ENCODE measurements at places on chromosomes 11 and 22.
A peak's percentile ranks its signal among the peaks of the same experiment; 100 is the strongest.

DNA sequence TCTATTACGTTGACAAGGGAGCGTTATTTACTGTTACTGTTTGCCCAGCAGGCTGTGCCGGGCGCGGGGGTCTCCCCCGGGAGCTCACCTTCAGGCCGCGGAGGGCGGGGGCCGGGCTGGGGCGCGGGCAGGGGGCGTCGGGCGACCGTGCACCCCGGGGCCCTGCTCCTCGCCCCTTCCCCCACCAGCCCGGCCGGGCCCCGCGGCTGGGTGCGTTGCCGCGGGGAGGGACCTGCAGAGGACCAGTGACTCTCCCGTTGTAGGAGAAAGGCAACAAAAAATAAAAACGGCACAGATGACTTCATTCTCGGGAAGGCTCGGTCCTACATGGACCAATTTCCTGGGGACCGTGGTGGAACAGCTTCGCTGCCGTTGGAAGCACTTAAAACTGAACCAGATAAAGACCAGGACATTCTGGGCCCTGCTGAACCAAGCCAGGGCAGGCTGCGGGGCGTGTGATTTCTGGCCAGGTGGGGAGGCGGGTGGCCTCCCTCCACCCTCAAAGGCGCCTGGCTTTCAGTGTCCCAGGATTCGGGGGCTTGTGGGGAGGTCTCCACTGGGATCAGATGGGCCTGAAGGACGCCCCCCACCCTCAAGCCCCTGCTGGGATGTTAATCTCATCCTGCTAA, 57.4 kb downstream of the IGLL1 start:
- DNase-seq: no peak

- no peak for DNase-seq
These were observed 20.8 kb downstream of the KRTAP5-6 start for GRCh38 chr11:1717745-1718144.

GRCh38 chr11:14764579-14765527, 121.2 kb downstream of the PDE3B start:
- DNase-seq: no peak

GRCh38 chr11:80559942-80560341, 1119.1 kb upstream of the TENM4 start:
- no peak for DNase-seq

DNA sequence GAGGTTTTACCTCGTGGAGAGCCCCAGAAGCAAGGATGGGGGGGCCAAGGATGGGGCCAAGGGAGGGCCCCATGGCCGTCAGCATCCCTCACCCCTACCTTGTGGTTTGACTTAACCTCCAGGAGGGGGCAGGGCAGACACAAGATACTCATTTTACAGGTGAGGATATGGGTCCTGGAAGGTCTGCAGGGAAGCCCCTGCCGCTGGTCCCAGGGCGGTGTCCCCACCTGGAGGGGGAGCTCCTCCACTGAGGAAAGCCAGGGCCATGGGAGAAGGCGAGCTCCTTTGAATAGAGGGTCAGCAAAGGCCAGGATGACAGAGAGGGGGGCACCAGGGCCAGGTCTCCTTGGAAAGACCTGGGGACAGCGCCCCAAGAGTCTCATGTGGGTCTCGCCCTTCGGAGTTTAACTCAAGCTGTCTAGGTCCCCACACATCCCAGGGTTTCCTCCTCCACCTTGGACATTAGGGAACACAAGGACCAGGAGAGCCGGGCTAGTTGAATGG, 5.9 kb upstream of the ADORA2A start:
- DNase-seq: no peak

- no peak for DNase-seq
These were observed 292.3 kb upstream of the SYN3 start for GRCh38 chr22:33350491-33350890.

GRCh38 chr11:2927851-2928604, 1.2 kb downstream of the PHLDA2 start:
- DNase-seq: no peak

- peak; percentile 64 for DNase-seq
These were observed 38.2 kb upstream of the WEE1 start for GRCh38 chr11:9535189-9535781.

- peak; percentile 94 for DNase-seq
These were observed at the start of gene FKBP2 for GRCh38 chr11:64240435-64241240. Gene FKBP2 (plus strand): TSS chr11:64241095. CDS start chr11:64242388, 1,293 bp downstream.

DNA sequence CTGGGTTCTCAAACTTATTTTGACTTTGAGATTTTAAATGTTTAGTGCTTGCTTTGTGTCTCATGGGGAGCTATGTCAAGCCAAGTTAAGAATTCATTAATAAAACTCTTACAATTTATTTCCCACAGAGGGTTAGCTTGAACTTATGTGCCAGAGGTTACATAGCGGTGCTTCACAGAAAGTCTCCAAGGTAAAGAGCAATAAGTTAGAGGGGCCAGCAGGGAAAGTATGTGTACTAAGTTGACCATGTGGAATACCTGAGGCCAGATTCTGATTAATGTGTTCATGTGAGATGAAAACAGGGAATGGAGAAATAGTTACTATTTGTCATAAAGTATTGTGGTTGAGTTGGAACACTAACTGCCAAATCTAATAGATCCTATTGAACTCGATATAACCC, 149.3 kb downstream of the TMEM135 start:
- DNase-seq: no peak

DNA sequence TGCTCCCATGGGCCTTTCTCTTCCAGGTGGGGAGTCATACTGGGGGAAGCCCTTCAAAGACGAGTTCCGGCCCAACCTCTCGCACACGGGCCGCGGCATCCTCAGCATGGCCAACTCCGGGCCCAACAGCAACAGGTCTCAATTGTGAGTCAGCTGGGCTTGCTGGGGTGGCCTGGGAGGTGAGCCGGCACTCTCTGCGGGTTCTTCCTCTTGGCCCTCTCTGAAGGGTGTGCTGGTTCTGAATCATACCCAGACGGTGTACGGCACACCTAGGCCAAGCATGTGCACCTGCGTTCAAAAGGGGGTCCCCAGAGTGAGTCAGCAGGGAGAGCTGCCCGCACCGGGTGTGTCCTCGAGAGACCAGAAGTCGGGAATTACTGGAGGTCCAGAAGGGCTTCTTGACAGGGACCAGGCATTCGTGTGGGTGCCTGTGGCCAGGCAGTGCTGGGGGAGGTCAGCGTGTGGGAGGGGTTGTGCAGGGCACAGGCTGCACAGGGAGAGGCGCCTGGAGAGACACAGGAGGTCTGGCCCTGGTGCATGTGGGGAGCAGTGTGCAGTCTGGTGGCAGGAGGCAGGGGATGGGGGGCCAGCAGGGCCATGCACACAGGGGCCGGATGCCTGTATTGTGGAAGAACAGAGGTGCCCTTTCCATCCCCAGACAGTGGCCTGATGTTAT, 23.0 kb downstream of the PPIL2 start:
- no peak for DNase-seq

DNA sequence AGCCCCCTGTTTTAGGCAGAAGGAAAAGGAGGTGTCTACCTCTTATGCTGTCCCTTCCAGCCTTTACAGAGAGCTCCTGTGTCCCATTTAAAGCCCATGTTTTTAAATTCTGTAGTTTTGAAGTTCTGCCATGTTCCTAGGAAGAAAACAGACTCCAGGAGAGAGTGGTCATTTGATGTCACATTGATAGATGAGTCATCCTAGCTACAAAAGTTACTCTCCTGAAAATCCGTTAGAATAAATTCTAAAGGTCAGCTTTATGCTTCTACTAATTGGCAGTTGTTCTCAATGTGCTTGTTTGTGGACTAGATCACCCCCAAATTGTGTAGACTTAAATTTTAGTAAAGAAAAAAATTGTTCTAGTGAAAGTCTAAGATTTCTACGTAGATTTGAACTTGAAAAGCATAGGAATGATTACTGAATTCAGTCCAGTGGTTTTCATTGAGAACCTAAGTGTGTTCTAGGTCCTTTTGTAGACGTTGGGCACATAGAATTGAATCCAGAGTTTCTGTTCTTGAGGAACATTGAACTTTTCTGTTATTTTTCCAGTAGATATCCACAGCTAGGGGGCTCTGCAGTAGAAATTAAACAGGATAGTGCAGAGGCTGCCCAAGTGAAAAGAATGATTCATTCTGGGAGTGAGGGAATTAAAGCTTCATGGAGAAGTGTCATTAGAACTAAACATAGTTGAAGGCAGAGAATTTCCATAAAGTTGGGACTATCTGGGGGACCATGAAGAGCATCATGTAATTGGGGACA, 140.6 kb upstream of the RASSF10 start:
- no peak for DNase-seq

DNA sequence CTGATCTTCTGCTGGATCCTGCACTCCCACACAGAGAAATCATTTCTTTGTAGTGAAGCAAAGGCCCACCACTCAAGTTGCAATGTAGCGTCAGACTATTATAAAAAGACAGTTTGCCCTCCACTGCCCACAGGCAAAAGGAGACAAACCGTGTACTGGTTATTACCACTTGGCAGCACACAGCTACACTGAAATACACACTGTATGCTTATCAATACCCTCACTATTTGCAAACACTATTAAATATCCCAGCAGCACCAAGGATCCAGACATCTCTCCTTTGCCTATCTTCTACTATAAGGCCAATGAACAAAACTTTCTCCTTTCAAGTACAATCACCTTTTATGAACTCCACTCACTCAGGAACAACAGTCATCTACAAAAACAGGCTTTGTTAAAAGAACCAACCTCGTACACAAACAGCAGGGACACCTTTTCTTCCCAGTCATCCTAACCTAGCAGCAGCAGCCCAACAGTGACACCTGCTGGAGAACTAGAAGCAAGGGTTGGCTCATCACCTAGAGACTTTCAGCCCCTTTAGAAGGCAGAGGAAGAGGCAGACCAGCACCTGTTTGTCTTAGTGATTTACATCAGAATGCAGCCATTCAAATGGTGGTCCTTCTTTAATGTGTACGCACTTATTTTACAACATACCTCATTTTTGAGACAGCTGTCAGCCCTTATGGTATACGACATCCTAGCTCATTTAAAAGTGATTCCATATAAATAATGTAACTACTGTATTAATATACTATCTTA, 56.1 kb downstream of the AMBRA1 start:
- DNase-seq: peak; percentile 13

DNA sequence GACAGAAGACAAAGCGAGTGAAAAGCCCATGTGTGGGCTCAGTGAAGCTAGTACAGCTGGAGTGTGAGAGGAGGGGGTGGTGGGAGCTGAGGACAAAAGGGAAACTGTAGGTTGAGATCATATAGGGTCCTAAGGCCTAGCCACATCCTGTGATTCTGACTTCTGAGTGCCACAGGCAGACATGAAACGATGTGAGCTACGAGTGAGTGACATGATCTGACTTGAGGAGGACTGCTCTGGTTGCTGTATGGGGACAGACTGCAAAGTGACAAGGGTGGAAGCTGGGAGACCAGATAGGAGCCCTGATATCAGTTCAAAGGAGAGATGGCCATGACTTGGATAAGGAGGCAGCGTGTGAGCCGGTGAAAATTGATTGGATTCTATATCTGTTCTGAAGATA, 85.4 kb downstream of the MICAL2 start:
- DNase-seq: no peak

- DNase-seq: no peak
These were observed 282.5 kb downstream of the ETS1 start for GRCh38 chr11:128304666-128305485.

GRCh38 chr11:62644220-62644619, 2.2 kb downstream of the GANAB start:
- no peak for DNase-seq

DNA sequence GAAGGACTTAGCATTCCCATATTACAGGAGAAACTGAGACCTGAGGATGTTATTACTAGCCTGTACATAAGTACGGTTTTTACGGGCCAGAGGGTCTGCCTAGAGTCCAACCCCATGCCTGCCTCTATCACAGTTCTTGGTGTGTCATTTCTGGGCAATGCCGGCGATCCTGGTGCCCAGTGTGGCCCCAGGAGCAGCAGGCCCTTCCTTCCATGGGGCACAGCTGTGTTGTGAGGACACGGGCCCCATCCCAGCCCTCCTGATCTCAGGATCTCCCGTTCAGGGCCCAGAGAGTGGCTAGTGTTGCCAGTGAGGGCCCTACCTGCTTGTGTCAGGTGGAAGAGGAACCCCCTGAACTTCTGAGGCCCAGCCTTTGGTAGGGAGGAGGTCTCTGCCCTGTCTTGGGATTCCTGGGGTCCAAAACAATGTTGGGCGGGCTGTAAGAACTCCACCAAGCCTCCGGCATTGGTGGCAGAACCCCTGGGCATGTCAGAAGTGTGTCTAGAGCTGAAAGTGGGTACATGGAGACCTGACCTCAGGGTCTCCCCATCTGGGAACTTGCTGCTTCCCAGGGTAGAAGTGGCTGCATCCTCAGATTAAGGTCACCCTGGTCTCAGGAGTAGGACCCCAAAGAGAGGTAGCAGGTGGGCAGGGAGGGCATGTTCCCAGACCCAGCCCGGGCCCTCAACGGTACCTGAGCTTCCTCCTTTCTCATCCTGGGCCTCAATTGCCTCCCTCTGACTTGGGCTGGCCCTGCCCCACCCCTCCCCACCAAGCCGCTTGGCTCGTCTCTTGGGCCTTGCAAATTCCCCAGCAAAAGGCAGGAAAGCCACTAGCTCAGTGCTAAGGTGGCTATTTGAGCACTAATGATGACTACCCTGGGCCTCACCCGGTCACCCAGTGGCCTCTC, 74.6 kb upstream of the KCNQ1OT1 start:
- DNase-seq: no peak

DNA sequence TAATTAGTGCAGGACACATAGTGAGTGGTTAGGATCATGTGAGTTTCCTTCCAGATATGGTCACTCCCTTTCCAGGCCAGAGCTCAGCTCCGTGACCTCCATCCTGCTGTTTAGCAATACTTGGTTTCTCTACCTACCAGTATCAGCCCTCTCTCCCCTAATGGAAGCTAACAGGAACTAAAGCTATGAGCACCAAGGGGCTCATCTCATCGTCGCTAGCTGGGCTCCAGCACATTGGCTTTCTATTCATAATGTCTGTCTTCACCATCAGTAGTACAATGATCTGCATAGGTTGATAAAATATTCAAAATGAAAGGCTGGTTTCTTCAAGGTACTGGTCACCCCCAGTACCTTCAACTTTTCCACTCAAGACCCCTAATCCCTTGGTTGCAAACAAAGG, 2.4 kb upstream of the GALNT18 start:
- no peak for DNase-seq

- DNase-seq: no peak
These were observed 1.4 kb upstream of the ABCC8 start for GRCh38 chr11:17478070-17478469.

DNA sequence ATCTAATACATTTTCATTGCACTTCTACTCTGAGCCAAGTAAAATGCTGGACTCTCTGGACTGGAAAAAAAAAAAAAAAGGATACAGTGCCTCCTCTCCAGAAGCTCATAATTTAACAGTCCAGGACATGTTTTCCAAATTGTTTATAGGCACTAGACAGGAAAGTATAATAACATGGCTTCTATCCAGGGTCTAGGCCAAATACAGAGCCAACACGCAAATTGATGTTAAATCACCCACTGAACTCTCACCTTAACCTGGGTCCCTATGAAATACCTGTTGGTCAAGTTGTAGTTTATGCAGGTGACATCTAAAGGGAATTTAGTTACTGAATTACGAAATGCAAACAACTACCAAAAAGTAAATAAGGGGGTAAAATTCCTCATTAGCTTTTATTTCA, 428.7 kb upstream of the LUZP2 start:
- no peak for DNase-seq

Measured in stimulated activated CD8-positive, alpha-beta memory T cell treated with anti-CD3 and anti-CD28 coated beads, Interleukin-7, amount 100 ng/mL, for 48 hours (primary cell).